ENCODE measurements at places on chromosomes 5 and 9.

DNA sequence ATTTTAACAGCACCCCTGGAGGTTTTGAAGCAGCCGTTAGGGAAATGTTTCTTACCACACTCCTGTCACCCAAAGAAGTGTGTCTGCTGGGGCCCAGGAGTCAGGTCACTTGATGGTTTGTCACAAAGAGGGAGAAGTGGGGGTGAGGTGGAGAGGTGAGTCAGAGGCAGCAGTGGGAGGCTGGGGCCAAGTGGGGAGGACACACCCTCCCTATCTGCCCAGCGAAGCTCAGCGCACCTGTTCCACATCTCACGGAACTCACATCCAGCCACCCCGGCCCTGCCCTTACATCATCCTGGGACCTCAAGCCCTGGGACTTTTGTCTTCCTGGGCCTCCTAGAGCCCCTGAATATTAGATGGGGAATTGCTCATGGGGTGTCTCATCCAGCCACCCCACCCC is 171.1 kb upstream of the SMIM23 start:
- no peak for DNase-seq

- no peak for DNase-seq
Observed at GRCh38 chr9:118962426-118962825, 406.8 kb downstream of the BRINP1 start.

DNA sequence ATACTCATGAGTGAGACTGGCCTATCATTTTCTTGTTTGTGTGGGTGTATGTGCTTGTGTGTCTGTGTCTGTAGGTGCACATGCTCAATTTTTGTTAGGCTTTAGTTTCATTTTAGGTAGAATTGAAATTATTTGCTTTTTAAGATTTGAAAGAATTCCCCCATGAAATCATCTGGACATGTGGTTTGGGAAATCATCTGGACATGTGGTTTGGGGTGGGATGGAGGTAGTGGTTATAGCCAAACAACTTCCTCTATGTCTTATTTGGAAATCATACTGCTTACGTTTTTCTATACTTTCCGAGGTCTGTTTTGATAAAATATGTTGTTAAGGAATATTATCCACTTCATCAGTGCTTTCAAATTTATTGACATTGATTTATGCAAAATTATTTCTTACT is 485.4 kb upstream of the CLINT1 start:
- DNase-seq = no peak

DNA sequence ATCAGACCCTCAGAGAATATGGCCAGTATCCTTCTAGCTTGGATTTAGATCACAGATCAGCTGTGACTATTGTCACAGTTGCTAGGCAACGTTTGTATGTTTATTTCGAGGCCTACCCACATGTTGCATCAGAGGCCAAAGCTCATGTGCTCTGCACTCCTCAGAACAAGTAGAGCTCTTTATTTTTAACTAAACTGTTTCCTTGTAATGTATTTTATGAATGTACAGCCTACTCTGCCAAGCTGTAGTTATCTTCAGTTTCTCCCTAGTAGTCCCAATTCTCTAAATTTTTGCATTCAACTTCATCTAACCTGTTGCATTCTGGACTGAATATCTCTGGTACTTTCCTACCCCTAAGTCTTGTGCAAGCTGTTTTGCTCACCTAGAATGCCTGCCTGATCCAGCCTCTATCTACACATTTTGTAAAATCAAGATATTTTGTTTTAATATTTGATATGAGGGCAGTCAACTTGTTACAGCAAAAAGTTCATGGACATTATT is 52.8 kb downstream of the CAST start:
- DNase-seq = no peak

GRCh38 chr9:5947912-5948311 is 57.2 kb downstream of the MLANA start:
- DNase-seq = no peak
